ENCODE measurements at places on chromosomes 5 and 9.

DNA sequence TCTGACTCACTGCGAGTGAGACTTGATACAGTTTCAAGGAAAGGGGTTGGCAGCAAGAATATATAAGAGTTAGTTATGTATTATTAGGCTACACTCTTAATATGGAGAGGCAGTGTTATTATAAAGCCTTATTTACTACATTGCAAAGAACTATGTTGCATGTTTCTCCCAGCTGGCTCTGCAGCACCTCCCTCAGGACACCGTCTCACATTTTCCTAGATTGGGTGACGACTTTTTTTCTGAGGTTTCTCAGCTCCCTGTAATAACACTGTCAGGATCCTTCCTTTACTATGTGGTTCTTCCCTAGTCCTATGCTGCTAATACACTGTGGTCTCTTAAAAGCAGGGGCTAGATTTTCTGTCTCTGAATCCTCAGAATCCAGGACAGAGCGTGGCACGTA is 153.7 kb downstream of the INSYN2B start:
- no peak for DNase-seq

DNA sequence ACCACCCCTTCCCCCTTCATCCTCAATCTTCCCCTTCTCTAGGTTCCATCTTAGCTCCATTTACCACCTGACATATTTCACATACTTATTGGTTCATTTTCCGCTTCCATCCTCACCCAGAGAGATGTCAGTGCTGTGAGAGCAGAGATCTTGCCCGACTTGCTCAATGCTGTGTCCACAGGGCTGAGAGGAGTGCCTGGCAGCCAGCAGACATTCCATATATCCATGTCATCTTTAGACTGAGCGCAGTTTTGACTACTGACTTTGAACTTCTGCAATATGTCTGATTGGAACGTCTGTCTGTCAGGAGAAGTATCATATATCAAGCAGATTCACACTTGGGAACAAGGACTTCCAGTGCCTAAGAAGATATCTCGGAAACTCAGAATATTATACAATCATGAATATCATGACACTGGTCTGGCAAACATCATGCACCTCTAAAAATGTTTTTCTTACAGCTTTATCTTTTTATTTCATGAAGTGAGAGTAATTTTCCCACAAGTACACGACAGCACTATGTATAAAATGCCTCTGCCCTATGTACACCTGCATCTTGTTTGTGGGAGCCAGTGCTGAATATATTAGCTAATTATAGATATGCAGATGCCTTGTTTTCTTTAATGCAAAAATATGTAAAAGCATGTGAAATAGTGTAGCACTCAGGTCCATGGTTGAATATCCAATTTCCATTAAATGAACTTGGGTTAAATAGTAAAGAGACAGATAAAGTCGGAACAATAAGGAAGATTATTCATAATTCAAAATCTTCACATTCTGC is 454.0 kb upstream of the DAP start:
- DNase-seq: no peak

- DNase-seq: no peak
Measured at GRCh38 chr9:134568116-134568515, 73.5 kb upstream of the COL5A1 start.

DNA sequence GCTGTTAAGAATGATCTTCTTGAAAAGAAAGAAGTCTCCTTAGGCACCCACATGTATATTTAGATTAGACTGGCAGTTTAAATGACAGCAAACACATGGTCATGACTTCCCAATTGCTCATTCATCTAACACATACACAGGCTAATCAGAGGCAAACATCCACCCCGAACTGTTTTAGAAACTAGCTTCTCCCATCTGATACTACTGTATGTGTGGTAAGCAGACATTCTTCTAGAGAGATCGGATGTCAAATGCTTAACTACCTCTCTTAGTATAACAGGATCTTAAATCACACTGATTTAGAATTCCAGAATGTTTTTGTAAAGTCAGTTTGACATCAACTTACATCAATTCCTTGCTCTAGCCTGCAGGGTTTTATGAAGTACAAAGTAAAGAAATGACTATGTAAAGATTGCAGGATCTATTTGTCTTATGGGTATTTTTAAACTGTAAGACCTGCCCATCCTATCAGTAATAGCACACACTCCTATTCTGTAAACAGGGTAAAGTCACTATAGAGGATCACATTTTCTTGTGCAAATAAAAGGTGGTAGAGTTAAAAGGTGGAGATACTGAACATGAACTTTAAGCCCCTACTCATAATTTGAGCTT is 239.7 kb downstream of the MLLT3 start:
- DNase-seq: no peak

DNA sequence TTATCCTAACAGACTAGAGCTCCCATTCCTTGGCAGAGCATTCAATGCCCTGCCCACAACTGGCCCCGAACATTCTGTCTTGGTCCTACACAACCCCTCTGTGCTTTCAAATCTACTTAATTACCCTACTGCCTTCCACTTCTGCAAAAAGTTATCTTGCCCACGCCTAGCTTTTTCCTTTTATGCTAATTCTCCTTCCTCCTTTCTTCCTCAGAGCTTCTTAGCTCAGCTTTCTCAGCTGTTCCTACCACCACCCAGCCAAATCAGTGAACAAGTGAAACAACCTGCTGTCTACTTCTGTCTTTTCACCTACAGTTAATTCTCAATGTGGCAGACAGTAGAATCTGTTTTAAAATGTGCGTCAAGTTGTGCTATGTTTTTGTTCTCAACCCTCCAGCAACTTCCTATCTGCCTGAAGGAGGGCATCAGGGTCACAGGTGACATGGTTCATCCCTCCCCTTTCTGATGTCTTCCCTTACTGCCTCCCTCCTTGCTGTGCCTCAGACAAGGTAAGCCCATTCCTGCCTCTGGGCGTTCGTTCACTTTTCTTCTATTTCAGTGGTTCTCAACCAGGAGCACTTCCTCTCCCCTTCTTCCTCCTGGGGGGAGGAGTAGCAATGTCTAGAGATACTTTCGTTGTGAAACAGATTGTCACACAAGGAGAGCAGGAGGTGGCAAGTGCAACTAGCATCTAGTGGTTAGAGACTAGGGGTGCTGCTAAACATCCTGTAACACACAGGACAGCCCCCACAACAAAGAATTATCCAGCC is 1.3 kb upstream of the REEP5 start:
- DNase-seq: no peak

DNA sequence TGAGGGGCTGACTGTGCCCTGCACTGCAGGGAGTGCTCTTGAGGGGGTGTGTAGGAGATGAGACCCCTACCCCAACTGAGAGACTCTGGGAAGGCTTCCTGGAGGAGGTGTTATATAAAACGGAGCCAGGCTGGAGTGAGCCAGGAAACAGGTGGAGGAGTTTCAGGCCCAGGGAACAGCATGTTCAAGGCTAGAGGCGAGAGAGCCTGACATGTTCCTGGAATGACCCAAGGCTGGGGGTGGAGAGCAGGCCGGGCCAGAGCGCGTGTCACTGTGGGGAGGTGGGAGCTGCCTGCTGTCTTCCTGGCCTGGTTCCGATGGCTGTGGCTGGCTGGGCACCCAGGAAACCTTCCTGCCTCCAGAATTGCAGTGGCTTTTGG is 48.7 kb downstream of the RXRA start:
- DNase-seq: no peak

DNA sequence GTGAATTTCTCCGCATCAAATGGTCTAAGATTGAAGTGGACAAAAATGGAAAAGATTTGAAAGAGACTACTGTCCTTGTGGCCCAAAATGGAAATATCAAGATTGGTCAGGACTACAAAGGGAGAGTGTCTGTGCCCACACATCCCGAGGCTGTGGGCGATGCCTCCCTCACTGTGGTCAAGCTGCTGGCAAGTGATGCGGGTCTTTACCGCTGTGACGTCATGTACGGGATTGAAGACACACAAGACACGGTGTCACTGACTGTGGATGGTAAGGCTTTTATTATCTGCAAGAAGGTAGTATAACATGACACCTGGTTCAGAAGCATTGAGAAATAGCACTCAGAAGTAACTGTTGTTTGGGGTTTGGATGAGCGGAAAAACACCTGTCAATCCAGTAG is 18.7 kb downstream of the VCAN start:
- DNase-seq: no peak

- peak; percentile 86 for DNase-seq
Measured at GRCh38 chr5:32190095-32190494, 16.0 kb upstream of the GOLPH3 start.

- peak; percentile 49 for DNase-seq
Measured at GRCh38 chr9:16039988-16040761, 487.3 kb downstream of the CCDC171 start.

DNA sequence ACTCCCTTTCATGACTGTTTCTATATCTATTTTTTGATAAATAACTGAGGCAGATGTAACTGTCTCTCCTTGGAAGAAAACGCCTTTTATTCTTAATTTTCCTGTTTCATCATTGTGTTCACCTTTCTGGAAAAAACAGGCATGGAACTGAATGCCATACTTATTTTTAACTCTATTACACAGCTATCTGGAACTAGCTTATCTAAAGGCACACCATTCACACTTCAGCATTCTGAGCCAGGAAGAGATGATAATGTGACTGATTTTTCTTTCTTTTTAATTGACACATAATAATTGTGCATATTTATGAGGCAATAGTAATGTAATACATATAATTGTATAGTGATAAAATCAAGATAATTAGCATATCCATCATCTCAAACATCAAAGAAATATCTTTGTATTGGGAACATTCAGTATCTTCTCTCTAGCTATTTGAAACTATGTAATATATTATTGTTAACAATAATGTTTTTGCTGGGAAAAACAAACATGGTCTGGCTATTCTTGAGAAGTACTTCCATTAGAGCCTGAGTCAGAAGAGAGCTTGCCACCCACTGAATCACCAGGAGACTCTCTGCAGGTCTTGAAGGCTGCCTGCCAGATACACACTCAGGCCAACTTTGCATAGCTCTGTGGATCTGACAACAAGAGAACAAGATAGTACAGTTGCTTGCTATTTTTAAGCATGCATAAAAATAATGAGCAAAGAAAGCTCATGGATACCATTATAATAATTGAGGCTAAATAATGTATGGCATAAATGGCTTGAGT is 501.0 kb upstream of the EDIL3 start:
- DNase-seq: peak; percentile 12

DNA sequence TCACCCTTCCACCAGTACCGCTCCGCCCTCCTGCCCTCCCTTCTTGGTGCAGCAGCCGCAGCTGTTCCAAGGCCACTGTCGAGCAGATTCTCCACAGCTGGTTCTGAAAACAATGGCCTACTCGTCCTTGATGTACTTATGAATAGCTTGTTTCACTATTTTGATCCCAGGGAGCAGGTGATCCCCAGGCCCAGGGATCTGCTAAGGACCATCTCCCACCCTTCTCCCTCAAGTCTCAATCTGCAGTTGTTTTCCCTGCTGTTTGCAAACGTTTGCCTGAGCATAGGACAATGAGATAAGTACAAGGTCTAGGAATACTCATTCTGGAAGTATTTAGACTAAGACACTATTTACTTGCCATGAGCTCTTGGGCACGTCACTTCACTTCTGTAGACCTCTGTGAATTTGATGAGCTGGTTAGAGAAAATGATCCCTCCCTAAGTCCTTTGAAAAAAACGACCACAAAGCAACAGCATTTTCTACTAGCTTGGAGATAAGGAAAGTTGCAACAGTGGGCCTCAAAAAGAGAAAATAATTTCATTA is 1.8 kb downstream of the LURAP1L start:
- no peak for DNase-seq

DNA sequence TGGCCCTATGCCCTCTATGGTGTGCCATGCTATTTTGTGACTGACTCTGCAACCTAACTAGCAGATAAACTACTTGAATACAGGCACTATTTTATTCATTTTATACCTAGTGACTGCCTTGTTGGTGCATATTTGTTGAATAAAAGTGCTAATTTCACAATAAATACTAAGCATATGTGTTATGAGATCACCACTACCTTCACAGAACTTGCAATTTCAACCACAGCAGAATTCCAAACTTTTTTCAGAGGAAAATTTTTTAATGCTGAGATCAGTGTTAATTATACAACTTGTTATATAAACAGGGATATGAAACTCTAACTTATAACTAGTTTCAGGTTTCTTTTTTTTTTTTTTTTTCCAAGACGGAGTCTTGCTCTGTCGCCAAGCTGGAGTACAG is 94.8 kb downstream of the NR3C1 start:
- no peak for DNase-seq

GRCh38 chr9:15354713-15355112 is 47.7 kb upstream of the TTC39B start:
- DNase-seq: peak; percentile 27

- no peak for DNase-seq
Measured at GRCh38 chr5:82054004-82054710, 82.3 kb downstream of the ATG10 start.

DNA sequence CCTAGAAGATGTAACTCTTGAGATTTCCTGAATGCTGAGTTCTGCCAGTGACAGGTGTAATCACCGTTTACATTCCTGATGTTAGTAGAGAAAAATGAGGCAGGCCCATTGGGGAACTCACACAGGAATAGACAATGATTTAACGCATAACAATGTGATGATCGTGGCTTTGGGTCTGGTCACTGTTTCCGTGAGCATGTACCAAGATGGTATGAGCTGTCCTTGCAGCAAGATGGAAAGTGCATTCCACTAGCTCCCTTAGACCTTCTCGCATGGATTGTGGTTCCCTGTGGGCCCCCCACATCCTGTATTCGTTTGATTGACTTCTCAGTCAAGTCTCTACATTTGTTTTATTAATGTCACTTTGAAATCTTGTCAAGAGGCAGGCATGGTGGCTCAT is 124.0 kb upstream of the DAP start:
- no peak for DNase-seq

DNA sequence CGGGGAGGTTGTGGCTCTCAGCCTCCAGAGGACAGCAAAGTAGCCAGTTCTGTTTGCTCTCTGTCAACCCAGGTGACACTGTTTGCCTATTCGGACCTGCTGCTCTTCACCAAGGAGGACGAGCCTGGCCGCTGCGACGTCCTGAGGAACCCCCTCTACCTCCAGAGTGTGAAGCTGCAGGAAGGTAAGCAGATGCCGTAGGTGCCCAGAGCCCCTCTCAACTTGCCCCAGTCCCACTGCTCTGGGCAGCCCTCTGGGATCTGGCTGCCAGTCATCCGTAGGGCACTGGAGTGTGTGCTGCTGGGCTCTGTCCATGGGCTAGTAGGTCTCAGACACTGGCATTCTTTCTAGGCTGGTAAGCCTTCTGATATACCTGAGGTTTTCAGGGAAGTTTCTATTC is 59.3 kb downstream of the RGS3 start:
- DNase-seq: no peak

DNA sequence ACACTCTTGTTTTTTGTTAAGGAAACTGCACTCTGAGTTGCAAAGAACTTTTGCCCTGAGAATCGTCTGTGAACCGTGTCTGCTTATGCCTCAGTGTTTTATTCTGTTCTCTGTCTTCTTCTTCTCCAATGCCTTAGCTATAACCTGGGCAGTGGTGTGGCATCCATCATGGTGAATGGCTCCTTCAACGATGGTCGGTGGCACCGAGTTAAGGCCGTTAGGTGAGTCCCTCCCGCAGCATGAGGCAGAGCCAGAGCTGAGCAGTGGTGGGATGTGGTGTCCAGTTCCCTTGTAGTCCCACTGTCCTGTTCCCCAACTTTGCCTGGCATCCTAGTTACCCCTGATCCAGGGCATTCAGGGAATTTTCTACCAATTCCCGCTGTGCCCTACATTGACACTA is 98.3 kb downstream of the LIFR start:
- DNase-seq: no peak

- DNase-seq: no peak
Measured at GRCh38 chr9:6901180-6901579, 143.4 kb downstream of the KDM4C start.

GRCh38 chr9:112051812-112052211 is 123.3 kb downstream of the SUSD1 start:
- DNase-seq: no peak
